Endothelial cell of umbilical vein (primary cell): ENCODE measurements at places on chromosomes 3 and 15. TPM values are rescaled to one million over a fixed set of nuclear protein-coding genes. Genes with fewer than 3 reads are reported as not detected.

The ATP10A gene
- not detected in 2 replicates for polyA plus RNA-seq

- H3K4me1 ChIP-seq: peaks cover 12% of the 10 kb centered on the region
- H3K4me3 ChIP-seq: no peak overlapping the region
- H3K27me3 ChIP-seq: no peaks in the 10 kb centered on the region
- H3K27ac ChIP-seq: no peak overlapping the region
- H3K36me3 ChIP-seq: no peaks in the 10 kb centered on the region
Measured at GRCh38 chr3:146969356-146969755, 364.2 kb upstream of the PLSCR5 start.

GRCh38 chr3:140316868-140317400 is 360.9 kb upstream of the TRIM42 start:
- H3K27ac ChIP-seq: no peak overlapping the region
- H3K4me3 ChIP-seq: no peak overlapping the region
- H3K27me3 ChIP-seq: no peaks in the 10 kb centered on the region
- no peaks in the 10 kb centered on the region for H3K36me3 ChIP-seq
- DNase-seq: no peak
- H3K4me1 ChIP-seq: no peaks in the 10 kb centered on the region

- no peak for DNase-seq
- H3K27ac ChIP-seq: no peak overlapping the region
- no peaks in the 10 kb centered on the region for H3K36me3 ChIP-seq
- no peaks in the 10 kb centered on the region for H3K4me1 ChIP-seq
- H3K27me3 ChIP-seq: no peaks in the 10 kb centered on the region
- no peak overlapping the region for H3K4me3 ChIP-seq
Measured at GRCh38 chr3:148332509-148332908, 365.2 kb upstream of the AGTR1 start.

DNA sequence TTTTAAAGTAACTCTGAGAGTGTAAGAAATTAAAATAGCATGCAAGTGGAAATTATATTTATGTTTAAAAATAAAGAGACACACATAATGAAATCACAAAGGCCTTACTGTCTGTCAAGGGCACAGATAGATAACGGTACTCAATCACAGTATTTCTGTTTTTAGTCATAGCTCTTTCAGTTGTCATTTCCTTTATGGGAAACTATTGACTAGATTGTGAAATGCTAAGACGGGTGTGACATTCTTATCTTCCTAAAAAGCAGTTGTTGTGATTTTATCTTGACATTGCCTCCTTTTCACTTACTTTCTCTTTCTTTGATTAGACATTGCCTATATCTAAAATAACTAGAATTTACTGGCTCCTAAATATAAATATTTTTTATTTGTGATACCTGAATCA is 100.1 kb upstream of the PLSCR5 start:
- no peak for DNase-seq
- no peak overlapping the region for H3K4me3 ChIP-seq
- H3K27ac ChIP-seq: no peak overlapping the region
- no peaks in the 10 kb centered on the region for H3K4me1 ChIP-seq
- no peaks in the 10 kb centered on the region for H3K27me3 ChIP-seq
- H3K36me3 ChIP-seq: no peaks in the 10 kb centered on the region

GRCh38 chr15:70547846-70548487 is 215.4 kb downstream of the UACA start:
- H3K36me3 ChIP-seq: no peaks in the 10 kb centered on the region
- DNase-seq: no peak
- H3K27me3 ChIP-seq: peaks cover 11% of the 10 kb centered on the region
- no peaks in the 10 kb centered on the region for H3K4me1 ChIP-seq
- H3K27ac ChIP-seq: no peak overlapping the region

GRCh38 chr3:12227833-12228232 is 61.0 kb upstream of the PPARG start:
- H3K36me3 ChIP-seq: no peaks in the 10 kb centered on the region
- peaks cover 2% of the 10 kb centered on the region for H3K27me3 ChIP-seq
- no peaks in the 10 kb centered on the region for H3K4me1 ChIP-seq
- DNase-seq: no peak

- no peaks in the 10 kb centered on the region for H3K36me3 ChIP-seq
- peak; percentile 74 for DNase-seq
- H3K27me3 ChIP-seq: no peaks in the 10 kb centered on the region
- H3K4me1 ChIP-seq: peaks cover 22% of the 10 kb centered on the region
Measured at GRCh38 chr3:48247401-48247811, 6.5 kb downstream of the ZNF589 start.

- no peak for DNase-seq
- H3K4me1 ChIP-seq: no peaks in the 10 kb centered on the region
- H3K27ac ChIP-seq: no peak overlapping the region
- no peak overlapping the region for H3K4me3 ChIP-seq
- H3K36me3 ChIP-seq: no peaks in the 10 kb centered on the region
- H3K27me3 ChIP-seq: no peaks in the 10 kb centered on the region
Measured at GRCh38 chr3:150751781-150752263, 11.1 kb downstream of the SIAH2 start.

The ZNF80 gene
- not detected in 2 replicates for polyA plus RNA-seq

The EXD1 gene
- not detected in 2 replicates for polyA plus RNA-seq

DNA sequence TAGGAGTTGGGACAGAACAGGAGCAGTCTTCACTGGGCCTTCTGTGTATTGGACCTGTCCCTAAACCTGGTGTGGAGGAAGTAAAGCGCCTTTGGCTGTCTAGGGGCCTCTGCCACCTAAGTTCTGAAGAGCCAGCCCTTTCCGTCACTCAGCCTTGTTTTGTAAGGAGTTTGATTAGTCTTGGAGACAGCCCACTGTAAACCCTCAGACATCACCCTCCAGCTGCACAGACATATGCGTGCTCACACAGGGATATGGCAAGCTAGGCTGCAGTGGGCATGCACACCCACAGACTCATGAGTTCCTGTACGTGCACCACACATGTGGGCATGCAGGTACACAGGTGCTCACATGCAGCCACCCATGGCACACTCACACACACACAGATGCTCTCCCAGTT is 5.2 kb downstream of the PRKCD start:
- H3K27ac ChIP-seq: no peak overlapping the region
- DNase-seq: no peak
- H3K4me3 ChIP-seq: no peak overlapping the region
- no peaks in the 10 kb centered on the region for H3K36me3 ChIP-seq

- DNase-seq: no peak
- no peak overlapping the region for H3K27ac ChIP-seq
- H3K36me3 ChIP-seq: no peaks in the 10 kb centered on the region
- H3K4me3 ChIP-seq: no peak overlapping the region
- no peaks in the 10 kb centered on the region for H3K27me3 ChIP-seq
Measured at GRCh38 chr15:31311735-31312619, 14.7 kb upstream of the KLF13 start.

DNA sequence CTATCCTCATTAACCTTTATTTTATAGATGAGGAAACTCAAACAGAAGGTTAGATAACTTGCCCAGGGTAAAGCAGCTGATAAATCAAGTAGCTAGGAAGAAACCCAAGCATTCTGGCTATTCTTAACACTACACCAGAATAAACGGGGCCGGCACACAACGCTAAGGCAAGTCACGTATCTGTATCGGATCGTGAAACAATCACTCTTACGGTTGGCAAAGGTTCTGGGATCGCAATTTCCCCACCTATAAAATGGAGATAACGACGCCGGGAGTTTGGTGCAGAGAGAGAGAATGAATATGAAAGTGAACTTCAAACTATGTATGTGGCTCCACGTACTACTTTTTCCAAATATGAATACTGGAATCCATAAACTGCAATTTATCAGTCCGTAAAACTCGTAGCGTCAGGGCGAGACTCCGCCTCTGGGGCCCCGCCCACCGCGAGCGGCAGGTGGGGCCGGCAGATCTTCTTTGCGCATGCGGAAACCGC is 252 bp upstream of the ARMC8 start:
- peak; percentile 94 for DNase-seq
- no peaks in the 10 kb centered on the region for H3K36me3 ChIP-seq
- H3K4me3 ChIP-seq: peak overlapping the region; percentile 86
- peaks cover 5% of the 10 kb centered on the region for H3K27me3 ChIP-seq

The SLC9C1 gene
- not detected in 2 replicates for polyA plus RNA-seq

The BFSP2 gene
- not detected in 2 replicates for polyA plus RNA-seq

The SLC12A1 gene
- not detected in 2 replicates for polyA plus RNA-seq

- no peak overlapping the region for H3K4me3 ChIP-seq
- DNase-seq: no peak
- no peaks in the 10 kb centered on the region for H3K36me3 ChIP-seq
- no peaks in the 10 kb centered on the region for H3K4me1 ChIP-seq
- H3K27ac ChIP-seq: no peak overlapping the region
- H3K27me3 ChIP-seq: no peaks in the 10 kb centered on the region
Measured at GRCh38 chr3:38588995-38589937, 60.2 kb downstream of the SCN5A start.

DNA sequence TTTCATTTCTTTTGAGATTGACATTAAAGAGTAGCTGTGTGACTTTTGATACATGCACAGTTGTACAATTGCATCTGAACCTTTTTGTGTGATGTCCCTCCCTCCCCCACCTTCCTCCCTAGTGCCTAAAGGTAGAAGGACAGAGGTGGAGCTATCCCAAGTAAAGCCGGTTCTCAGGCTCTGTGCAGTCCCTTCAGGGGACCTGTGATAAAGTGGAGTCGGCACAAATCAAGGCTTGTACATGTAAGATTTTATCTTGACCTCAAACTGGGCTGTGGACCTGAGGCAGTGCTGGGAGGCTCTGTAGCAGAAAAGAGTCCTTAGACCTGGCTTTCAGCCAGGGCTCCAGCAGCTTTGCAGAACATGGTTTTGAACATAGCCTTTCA is 55.5 kb upstream of the CMTM7 start:
- H3K27me3 ChIP-seq: no peaks in the 10 kb centered on the region
- no peaks in the 10 kb centered on the region for H3K36me3 ChIP-seq
- DNase-seq: no peak

DNA sequence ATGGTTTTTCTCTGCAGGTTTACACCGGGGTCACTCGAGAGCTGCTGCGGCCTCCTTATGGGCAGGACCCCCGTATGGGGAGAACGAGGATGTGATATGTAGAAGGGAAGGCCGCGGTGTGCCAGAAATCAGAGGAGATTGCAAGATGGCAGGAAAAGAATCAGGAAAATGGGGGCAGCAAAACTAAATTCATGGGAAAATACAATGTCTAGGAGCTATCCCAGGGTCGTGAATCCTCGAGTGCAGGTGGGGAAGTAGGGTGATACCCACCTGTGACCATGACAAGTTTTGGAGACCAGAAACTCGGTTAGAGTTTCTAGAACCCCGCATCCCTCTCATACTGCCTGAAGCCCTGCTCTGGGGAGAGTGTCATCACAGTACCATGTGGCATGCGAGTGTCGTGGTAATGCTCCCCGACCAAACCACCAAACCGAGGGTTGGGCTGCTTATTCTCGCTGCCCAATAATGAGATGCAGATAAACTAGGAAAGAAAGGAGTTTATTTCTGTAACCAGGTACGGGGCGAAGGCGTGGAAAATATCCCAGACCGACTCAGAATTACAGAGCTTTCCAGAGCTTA is 781 bp downstream of the TRNT1 start:
- H3K27ac ChIP-seq: peak overlapping the region; percentile 82
- H3K4me1 ChIP-seq: peaks cover 10% of the 10 kb centered on the region
- DNase-seq: no peak
- H3K36me3 ChIP-seq: peaks cover 3% of the 10 kb centered on the region
- peak overlapping the region; percentile 8 for H3K4me3 ChIP-seq
- no peaks in the 10 kb centered on the region for H3K27me3 ChIP-seq

- H3K4me3 ChIP-seq: no peak overlapping the region
- DNase-seq: no peak
- H3K36me3 ChIP-seq: no peaks in the 10 kb centered on the region
Measured at GRCh38 chr3:32137870-32138269, 31.4 kb downstream of the GPD1L start.

- no peak for DNase-seq
- peaks cover 2% of the 10 kb centered on the region for H3K27me3 ChIP-seq
Measured at GRCh38 chr3:16199769-16200168, 25.3 kb downstream of the GALNT15 start.

- peak overlapping the region; percentile 31 for H3K27ac ChIP-seq
- H3K27me3 ChIP-seq: peaks cover 3% of the 10 kb centered on the region
- DNase-seq: peak; percentile 95
- H3K4me3 ChIP-seq: no peak overlapping the region
- peaks cover 10% of the 10 kb centered on the region for H3K4me1 ChIP-seq
- H3K36me3 ChIP-seq: no peaks in the 10 kb centered on the region
Measured at GRCh38 chr3:16148783-16149182, 25.7 kb upstream of the GALNT15 start.

The SLCO2A1 gene
- polyA plus RNA-seq: 11.9 and 13.2 TPM in 2 replicates

DNA sequence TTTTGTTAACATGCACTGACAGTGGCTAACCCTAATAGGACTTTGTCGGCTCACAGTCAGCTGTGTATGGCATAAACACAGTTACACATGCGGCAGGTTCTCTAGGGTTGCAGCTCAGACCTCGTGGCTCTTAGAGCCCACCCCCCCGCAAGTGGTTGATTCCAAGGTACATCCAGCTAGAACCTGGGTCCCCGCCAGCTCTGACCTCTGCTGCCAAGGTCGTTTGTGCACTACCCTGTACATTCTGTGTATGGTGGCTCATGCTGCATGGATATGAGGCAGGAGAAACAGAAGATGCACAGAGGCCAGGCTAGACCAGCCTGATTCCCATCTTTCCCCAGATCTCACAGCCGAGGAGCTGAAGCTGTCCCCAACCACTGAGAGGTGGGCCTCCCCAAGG is 25.9 kb downstream of the PRR20G start:
- DNase-seq: no peak
- no peaks in the 10 kb centered on the region for H3K36me3 ChIP-seq
- H3K27me3 ChIP-seq: no peaks in the 10 kb centered on the region
- no peaks in the 10 kb centered on the region for H3K4me1 ChIP-seq
- H3K4me3 ChIP-seq: no peak overlapping the region

GRCh38 chr3:14110699-14111098 is 14.0 kb downstream of the CHCHD4 start:
- H3K4me1 ChIP-seq: no peaks in the 10 kb centered on the region
- H3K27ac ChIP-seq: no peak overlapping the region
- H3K27me3 ChIP-seq: no peaks in the 10 kb centered on the region
- H3K4me3 ChIP-seq: no peak overlapping the region
- no peaks in the 10 kb centered on the region for H3K36me3 ChIP-seq

GRCh38 chr3:139534455-139534812 is 5.1 kb downstream of the RBP1 start:
- peaks cover 4% of the 10 kb centered on the region for H3K4me1 ChIP-seq
- no peak overlapping the region for H3K4me3 ChIP-seq
- no peaks in the 10 kb centered on the region for H3K27me3 ChIP-seq

The CCR1 gene
- not detected in 2 replicates for polyA plus RNA-seq

DNA sequence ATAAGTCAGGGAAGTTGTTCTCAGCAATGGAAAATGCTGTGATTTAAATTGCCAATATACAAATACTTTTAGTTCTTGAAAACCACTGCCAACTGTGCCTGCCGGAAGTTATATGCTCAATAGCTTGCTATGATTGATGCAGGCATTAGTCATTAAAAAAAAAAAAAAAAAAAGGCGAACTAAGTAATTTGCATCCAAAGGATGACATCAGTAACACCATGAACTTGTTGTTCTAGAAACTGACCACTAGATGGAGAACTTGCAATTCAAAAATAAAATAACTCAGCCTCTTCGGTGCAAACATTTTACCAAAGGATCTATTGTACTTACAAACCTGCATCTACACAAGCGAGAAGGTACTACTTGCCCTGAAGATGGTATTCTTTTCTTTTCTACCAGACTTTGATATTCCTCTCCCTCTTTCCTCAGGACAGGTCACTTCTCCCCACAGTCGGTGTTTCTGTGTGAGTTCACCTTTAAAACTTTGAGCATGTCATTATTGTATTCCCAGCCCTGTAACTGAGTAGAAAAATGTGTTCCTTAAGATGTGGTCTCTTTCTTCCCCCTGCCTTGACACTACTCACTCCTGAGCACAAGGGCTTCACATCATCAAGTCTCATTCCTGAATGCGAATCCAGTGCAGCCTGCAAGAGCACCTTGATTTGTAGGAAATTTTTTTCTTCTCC is 115.0 kb upstream of the VEPH1 start:
- no peak overlapping the region for H3K27ac ChIP-seq
- H3K4me3 ChIP-seq: no peak overlapping the region
- no peaks in the 10 kb centered on the region for H3K36me3 ChIP-seq
